Trophoblast cell (in vitro differentiated cells and primary cell): ENCODE measurements at places on chromosomes 13 and 19.

GRCh38 chr19:34838753-34839431 is 65.9 kb upstream of the ZNF599 start:
- no peak for DNase-seq

DNA sequence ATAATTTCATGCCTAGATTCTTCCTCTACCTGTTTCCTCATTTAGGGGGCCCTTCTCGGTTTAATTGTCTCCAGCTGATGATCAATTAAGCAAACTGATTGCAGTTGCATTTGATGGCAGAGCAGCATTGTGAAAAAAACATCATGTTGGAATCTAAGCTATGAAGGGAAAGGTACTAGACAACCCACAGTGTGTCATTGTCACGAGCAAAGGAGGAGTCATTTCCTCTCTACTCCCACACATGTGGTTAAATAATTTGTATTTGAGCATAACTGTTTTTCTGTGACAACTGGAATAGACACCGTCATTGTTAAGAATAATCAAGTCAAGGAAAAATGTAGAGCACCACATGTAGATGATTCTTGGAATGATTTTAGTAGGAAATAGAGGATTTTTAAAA is 240.3 kb downstream of the DCT start:
- DNase-seq: peak; percentile 1

- DNase-seq: no peak
Measured at GRCh38 chr13:49315036-49315565, 67.4 kb downstream of the CDADC1 start.

GRCh38 chr19:50293263-50294004 is 35.7 kb downstream of the KCNC3 start:
- DNase-seq: no peak

- DNase-seq: no peak
Measured at GRCh38 chr13:51978796-51979556, 32.3 kb downstream of the ATP7B start.

DNA sequence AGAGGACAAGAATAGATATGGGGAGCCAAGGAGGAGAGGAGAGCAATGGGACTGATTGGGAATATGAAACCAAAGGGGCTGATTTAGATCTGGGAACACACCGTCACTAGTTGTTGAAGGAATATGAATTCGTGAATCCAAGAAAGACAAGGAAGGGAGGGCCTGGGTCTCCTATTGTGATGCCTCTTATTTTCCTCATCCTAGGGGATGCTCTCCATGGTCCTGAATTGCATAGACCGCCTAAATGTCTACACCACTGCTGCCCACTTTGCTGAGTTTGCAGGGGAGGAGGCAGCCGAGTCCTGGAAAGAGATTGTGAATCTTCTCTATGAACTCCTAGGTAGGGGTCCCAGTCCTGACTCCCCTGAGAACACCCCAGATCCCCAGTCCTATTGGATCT is 21.5 kb downstream of the RYR1 start:
- DNase-seq: peak; percentile 46

DNA sequence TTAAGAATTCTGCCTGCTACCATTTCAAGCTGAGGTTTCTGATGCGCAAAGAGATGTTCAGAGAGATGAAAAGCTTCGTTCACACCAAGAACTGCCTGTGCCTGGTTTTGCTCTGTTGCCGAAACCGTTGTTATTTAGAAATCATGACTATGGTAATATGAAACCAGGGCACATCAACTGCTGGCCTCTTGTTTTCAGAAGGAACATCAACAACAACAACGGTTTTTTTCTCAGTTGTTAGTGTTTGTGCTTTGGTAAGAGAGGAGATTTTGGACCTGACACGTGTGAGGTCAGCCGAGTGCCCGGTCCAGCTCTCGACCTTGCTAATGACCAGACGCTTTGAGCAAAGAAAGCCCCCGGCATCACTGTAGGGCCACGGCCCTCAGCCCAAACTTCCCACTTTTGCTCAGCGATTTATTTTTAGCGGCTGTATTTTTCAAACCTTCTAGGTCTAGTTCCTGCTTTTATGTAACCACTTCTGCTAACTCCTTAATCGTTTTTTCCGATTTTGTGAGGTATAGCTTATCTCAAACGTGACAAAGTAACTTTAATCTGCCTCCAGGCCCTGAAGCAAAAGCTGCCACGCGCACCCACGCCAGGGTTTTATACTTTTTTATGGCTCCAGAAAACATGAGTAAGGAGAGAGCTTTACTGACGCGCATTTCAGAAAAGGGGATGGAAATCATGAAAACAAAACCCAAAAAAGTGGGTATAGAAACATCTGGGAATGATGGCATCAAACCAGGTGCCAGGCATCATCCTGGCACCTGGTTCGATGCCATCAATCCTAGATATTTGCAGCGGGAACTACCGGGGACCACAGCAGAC is 42.0 kb downstream of the KLF2 start:
- peak; percentile 11 for DNase-seq

DNA sequence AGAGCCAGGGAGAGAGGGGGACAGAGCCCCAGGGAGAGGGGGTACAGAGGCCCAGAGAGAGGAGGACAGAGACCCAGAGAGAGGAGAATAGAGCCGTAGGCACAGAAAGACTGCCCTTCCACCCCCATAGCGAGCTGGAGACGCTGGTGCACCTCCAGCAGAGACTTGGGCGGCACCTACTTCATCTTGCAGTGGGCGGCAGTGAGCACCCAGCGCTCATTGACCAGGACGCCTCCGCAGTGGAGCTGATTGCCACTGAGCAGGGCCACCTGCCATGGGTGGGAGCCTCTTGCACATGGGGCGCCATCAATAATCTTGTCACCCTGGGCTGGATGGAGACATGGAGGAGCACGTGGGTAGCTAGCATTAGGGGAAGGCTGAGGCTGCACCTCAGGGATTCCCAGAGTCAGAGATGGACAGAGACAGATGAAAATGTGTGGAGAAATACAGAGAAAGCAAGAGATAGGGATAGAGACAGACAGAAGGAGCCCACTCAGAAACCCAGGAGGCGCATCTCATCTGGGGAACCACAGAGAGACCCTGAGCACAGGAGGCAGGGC is 2.0 kb downstream of the KLK7 start:
- no peak for DNase-seq

DNA sequence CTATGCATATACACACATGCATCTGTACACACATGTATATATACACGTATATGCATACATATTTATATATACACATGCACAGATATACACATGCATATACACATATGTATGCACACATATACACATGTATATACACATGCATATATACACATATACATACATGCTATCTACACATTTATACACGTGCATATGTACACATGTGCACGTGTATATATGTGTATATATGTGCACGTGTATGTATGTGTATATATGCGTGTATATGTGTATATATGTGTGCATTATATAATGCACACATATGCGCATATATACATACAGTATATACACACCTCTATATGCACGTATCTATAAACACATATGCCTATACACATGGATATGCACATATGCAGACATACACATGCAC is 17.8 kb downstream of the ARHGEF7 start:
- no peak for DNase-seq

DNA sequence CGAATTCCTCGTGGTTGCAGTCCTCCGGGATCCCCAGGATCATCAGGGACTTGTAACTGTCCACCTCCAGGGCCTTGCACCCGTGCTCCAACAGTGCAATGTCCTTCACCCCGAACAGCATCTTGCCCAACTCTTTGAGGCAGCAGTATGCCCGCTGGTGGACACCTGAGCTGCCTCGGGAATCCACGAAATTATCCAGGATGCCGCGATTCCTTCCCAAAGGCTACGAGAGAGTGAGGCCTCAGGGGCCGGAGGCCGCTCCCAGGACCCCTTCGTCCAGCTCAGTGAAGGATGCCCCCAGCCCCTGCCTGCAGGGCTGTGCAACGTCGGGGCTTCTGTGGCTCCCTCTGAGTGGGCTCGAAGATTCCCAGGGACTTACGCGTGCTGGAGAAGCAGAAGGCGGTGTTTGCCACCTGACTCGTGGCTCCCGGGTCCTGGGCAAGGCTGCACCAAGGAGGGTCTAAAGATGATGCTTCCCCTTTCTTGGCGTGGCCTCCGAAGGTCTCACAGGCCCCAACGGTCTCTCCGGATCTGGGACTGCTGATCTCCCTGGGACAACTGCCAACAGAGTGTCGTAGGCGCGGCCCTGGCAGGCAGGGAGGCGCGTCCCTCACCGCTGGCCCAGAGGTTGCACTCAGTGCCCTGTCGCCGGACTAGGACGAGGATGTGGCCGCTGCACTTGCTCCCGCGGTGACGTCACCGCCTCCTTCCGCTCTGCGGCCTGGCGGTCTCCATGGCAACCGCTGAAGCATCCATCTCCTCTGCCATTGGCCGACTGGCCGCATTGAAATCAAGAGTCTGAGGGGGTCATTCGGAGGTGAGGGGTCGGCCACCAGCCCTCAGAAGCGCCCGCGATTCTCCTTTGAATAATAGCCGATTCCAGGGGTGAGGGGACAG is at the start of gene PNMA8C:
TSS of gene PNMA8C (minus strand) at position 698 of the 897 bp plus-strand sequence. CDS start at position 121, 577 bp downstream.
- DNase-seq: peak; percentile 11

- no peak for DNase-seq
Measured at GRCh38 chr19:47765523-47766358, 12.8 kb upstream of the SELENOW start.

DNA sequence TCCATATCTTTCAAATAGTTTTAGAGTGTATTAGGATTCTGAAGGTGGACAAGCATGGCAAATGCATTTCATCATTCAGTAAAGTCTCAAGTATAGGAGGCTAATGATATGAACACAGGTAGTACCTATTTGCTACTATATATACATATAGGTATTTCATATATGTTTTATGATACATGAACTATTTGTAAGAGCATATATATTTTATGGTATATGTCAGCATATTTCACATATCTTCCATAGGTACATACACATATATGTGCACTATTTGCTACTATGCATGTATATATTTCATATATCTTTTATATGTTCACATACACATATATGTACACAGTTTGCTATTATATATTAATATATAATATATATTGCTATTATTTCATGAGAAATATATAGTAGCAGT is 1291.7 kb upstream of the MIR17HG start:
- DNase-seq: no peak

GRCh38 chr13:41061914-41062837 is 867 bp downstream of the WBP4 start:
- peak; percentile 85 for DNase-seq

DNA sequence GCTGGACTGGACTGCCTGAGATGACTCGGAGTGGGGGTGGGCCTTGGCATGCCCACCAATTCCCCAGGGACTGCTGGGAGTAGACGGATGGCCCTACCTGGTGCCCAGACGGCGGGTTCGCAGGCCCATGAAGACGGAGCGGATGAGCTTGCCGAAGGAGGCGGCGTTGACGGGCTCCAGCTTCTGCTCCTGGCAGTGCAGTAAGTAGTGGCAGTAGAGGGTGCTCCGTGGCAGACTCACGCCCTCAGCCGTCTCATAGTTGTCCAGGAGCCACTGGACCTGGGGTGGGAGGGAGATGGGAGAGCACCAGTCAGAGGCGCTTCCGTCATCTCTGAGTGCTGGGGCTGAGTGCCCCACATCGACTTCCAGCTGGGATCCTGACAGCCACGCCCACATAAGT is 17.6 kb downstream of the DCAF15 start:
- DNase-seq: no peak

DNA sequence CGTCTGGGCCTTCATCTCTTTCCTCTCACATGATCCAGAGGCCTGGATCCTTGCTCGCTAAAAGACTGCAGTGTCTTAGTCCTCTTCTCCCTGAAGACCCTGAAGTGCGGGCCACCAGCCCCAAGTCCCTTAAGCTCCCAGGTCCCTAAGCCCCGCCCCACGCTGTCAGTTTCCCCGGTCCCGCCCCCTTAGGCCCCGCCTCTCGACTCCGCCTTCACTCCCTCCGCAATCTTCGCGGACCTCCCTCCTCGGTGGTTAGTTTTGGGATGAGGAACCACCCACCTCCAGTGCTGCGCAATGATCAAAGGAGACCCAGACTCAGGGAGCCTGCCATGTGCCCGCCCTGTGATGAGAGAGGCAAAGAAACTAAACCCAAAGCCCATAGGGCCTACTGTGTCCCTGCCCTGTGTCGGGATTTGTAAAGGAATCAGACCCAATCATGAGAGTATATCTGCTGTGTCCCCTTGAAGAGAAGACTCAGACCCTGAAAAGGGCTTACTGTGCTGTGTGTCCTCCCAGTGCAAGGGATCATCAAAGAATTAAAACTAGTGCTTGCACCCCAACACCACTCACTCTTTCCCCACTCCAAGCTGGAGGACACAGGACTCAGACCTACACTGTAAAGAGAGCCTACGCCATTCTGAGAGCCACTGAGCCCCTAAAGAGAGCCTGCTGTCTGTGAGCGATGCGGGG is 3.0 kb upstream of the COX6B1 start:
- peak; percentile 68 for DNase-seq

DNA sequence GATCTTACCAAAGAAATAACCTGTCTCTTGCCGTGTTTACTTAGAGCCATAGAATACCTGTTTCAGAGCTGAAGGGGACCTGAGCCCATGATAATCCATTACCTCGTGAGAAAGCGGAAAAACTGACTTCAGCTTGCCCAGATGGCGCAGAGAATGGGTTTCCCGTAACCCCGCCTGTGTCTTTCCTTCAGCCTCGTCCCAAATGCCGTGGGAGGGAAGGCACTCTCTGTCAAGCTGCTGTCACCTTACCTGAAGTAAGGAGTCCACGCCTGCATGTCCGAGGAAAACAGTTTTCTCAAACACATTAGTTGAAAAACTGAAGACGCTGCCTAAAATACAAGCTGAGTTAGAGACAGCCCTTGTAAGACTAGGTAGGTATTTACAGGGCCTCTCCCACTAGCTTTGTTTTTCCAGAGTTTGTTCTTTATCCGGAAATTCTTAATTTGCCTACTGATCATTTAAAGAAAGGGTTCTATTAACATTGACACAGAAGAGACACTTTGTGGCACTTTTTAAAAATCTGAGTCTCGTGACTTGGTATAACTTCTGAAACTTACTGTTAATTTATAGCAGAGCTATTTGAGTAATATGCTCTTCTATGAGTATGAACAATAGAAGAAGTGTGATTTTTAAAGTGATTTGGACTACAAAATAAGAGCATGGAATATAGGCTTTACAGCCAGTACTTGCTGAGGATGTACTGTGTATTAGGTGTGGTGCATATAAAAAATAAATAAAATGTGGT is 1.3 kb upstream of the INTS6 start:
- peak; percentile 51 for DNase-seq

DNA sequence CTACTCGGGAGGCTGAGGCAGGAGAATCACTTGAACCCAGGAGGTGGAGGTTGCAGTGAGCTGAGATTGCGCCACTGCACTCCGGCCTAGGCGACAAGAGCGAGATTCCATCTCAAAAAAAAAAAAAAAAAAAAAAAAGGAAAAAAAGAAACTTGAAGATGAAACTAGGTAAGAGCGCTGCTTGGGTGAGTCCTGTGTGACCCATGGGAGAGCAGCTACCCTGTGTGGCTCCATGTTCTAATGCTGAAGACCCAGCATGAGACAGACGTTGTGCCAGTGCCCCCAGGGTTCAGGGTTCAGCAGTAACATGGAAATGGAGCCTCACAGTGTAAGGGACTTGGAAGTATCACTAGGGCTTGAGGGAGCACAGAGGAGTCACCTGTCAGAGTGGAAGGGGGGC is 5.9 kb downstream of the ZNF784 start:
- DNase-seq: no peak
